ENCODE measurements at places on chromosomes 3 and 15.

GRCh38 chr3:40329071-40329470 is 19.6 kb downstream of the EIF1B start:
- DNase-seq, result no peak

DNA sequence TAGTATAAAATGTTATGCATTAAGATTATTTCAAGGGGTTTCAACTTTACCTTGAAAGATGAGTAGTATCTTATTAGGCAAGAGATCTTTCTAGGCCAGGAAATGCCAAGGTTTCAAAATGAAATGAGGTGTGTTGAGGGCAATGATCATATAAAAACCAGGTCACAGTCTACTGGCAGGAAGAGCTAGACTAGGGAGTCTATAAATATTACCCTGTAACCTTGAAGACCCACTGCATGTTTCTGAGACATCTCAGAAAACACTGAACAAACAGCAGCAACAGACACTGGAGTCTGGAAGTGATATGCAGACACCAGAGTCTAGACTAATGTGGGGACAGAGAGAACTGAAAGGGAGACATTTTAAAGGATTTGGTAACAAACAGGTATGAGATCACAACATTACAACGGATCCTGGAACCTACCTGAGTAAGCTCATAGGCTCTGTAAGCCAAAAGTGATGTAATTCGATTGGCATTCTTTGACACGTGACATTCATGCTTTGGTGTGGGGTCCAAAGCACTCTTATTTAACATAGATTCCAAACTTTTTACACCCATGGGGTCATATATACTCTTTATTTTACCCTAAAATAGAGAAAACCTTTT is 15.0 kb downstream of the TASOR start:
- no peak for DNase-seq

DNA sequence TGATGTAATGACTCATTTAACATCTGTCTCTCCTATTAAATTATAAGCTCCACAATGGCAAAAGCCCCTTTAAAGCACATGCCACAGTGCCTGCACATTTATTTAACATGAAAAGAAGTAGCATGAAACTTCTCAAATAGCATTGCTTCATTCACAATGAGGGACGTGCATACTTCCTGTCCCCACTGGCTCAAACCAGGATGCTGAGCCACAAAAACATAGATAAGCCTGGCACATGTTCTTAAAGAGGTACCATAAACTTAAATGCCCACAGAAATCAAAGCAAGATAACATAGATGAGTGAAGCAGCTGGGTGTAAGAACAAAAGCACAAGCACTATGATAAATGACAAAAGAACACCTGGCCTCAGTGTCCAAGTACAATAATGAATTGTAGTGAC is 3.8 kb downstream of the TP53BP1 start:
- DNase-seq, result no peak

DNA sequence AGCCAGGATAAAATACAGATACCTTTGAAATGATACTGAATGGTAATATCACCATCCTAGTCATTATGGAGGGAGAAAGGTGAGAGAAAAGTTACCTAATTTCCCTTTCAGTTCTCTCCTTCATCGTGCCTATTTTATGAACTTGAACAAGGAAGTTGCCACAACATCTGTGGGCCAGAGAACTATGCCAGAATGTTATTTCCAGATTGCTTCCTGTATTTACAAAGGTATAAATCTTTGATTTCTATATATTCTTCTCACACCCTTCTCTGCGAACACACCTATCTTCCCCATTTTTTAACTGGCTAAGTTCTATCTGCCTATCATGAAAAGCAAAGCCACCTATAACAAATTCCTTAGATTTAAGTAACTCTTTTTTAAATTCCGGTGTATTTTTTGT is 163.6 kb upstream of the GRM7 start:
- DNase-seq, result no peak

- DNase-seq, result peak; percentile 36
Observed at GRCh38 chr3:63588895-63589294, 63.6 kb upstream of the SNTN start.

DNA sequence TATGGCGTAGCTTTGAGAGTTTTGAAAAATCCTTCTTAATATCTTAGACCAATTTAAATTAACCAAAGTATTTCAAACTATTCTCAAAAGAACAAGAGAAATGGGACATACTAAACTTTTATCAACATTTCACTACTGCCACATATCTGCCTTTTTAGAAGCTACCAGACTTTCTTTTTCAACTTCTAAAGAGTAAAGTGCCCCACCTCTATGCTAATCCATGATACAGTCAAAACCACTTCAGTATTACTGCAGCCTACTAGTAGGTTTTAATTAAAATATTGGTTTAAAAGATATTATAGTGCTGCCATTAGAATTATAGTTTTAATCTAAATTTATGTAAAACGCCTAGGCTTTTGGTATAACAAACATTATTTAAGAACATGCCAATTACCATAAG is 15.1 kb downstream of the HERC1 start:
- DNase-seq, result no peak

DNA sequence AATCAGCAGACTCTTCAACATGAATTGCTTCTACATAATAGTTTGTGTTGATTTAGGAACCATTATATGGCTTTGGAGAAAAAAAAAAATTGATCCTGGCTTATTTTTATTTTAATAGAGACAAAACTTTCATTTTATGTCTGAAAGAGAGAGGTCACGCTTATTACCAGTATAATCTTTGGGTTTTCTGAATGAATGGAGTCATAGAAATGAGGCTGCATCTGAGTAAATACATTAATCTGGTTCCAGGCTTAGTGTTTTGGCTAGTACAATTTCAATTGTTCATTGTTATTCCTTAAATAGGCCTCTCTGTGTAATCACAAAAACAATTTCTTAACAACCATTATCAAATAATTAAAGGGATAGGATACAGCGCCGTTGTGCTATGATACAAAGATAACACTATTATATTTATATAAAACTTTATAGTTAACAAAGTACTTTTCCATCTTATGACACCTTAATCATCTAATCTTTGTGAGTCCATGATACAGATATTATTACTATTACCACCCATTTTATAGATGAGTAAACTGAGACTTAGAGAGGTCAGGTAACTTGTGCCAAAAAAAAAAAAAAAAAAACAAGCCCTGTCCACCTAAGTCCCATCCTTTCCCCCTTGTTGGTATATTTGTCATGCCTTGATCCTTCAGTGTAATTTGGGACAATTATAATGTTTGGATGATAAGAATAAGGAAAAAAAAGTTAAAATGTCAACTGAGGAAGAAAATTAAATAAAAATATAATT is 41.8 kb upstream of the GOLM2 start:
- no peak for DNase-seq

GRCh38 chr3:100971798-100972197 is 21.4 kb downstream of the ABI3BP start:
- no peak for DNase-seq

- no peak for DNase-seq
Observed at GRCh38 chr15:51121631-51122225, 27.0 kb upstream of the TNFAIP8L3 start.

DNA sequence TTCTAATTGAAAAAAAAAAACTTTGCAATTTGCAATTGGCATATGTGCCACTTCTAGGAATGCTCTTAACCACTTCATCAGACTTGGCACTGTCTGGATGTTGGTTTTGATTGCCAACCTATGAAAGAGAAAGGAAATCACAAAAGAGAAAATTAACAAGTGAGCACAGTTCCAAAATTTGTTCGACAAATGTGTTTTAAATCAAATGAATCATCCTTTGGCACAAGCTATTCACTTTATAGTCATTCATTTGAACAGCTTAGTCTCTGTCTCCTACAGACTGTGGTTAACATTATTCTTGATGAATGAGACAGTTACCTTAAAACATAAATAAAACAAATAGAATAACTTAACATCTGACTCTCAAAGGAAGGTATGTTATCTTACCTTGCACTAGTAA is 265.0 kb downstream of the EPHA3 start:
- DNase-seq, result no peak

- DNase-seq, result no peak
Observed at GRCh38 chr3:154598166-154598565, 168.2 kb upstream of the GPR149 start.

- no peak for DNase-seq
Observed at GRCh38 chr3:60079076-60079475, 1029.3 kb upstream of the CFAP20DC start.

DNA sequence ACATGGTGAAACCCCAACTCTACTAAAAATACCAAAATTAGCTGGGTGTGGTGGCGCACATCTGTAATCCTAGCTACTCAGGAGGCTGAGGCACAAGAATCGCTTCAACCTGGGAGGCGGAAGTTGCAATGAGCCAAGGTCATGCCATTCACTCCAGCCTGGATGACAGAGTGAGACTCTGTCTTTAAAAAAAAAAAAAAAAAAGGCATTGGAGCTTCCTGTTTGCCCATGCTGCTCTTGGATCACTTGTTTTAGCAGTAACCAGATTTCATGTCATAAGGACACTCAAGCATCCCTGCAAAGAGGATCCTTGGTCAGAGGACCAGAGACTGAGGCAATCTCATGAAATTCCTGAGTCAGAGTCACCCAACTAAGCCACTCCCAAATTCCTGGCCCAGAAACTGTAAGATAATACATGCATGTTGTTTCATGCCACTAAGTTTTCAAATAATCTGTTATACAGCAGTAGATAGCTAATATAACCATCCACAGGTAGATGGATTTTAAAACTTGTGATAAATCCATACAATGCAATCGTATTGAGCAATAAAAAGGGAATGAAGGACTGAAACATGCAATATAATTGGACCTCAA is 82.0 kb upstream of the XXYLT1 start:
- peak; percentile 26 for DNase-seq

DNA sequence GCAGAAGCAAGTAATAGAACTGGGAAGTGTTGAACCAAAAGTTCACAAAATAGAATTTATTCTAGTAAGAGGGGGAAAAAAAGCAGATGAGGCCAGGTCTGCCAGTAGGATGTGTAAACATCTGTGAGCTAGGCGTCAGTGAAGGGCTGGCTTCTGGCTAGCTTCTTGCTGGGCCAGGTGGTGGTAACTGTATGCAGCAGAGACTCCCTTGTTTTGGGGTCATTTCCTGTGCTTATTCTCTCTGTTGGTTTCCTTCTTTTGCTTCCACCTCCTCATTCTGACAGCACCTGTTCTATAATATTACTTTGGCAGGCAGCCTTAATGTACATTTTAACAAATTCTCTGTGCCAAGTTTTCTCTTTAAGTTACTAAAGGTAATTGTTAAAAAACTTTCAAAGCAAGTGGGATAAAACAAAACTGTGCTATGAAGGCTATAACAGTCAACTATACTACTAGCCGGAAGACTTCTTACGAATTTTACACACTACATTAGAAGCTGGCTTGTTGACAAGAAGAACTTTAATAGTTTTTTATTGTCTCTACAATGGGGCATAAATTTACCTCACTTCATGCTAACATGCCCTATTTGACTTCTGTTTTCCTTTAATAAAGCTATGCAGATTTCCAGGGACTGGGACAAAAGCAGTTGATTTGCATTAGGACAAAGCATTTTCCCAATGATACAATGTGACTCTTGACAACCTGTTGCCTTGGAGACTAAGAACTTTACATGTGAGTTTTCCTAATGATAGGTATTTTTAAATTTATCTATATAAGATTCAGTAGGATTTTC is 318.8 kb upstream of the NAALADL2 start:
- peak; percentile 44 for DNase-seq

- DNase-seq, result no peak
Observed at GRCh38 chr3:106640353-106640752, 736.9 kb upstream of the CCDC54 start.

GRCh38 chr3:31831591-31831990 is 149.5 kb downstream of the OSBPL10 start:
- DNase-seq, result no peak

GRCh38 chr3:129439226-129439816 is 427 bp downstream of the MBD4 start:
- peak; percentile 50 for DNase-seq

DNA sequence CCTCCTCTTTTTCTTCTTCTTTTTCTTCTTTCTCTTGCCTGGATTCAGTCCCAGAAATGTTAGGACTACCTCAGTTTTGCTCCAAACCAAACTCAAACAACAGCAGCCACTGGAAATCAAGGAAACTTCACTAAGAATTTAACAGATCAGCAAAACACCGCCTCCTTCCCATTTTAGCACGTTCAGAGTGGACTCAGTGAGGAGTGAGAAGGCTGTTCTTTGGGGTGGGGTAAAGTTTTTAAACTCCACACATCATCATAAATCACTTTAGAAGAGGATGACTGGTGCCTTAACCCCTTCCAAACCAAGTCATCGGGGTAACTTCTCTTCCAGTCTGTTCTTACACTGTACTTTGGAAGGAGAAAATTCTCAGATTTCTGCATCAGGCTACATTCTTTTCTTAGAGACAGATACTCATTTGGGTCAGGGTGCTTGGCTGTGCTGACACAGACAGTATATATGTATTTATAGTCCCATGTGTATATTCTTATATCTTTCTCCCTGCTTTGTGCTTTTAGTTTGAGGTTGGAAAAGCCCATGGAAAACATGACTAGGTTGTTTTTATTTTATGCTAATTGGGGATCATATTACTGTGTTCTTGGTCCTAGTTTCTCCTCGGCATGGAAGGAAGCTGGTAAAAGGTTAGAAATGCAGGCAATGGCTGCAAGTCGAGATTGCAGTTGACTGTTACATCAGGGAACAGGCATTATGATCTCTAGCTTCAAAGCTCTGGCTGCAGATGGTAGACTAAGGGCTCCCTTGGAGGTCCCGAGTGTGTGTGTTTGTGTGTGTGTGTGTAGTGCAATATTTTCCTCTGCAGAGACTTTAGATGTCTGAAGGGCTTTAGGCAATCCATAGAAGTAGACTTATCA is at the start of gene CCDC80:
TSS of gene CCDC80 (minus strand) at position 214 of the 872 bp plus-strand sequence. CDS start 1,238 bp downstream, outside the sequence.
- no peak for DNase-seq

GRCh38 chr15:67543348-67543718 is 830 bp downstream of the MAP2K5 start:
- peak; percentile 25 for DNase-seq

- DNase-seq, result no peak
Observed at GRCh38 chr3:139468399-139468798, 7.9 kb downstream of the RBP2 start.

DNA sequence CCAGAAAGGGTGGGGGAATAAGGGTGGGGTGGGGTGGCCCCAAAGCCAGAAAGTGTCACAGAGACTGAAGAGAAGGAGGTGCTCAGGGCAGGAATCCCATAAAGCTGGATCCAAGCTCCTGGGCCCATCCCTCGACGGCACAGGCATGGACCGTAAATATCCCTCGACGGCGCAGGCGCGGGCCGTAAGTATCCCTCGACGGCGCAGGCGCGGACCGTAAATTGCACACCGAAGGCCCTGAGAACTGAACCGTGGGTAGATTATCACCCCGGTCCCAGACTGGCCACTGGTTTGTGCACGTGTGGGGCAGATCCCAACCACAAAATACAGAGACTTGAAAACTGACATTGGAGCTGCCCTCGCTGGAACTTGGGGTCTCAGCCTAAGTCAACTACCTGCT is 41.3 kb upstream of the MUC4 start:
- DNase-seq, result no peak

- DNase-seq, result peak; percentile 61
Observed at GRCh38 chr3:171791692-171792076, 18.6 kb downstream of the PLD1 start.

DNA sequence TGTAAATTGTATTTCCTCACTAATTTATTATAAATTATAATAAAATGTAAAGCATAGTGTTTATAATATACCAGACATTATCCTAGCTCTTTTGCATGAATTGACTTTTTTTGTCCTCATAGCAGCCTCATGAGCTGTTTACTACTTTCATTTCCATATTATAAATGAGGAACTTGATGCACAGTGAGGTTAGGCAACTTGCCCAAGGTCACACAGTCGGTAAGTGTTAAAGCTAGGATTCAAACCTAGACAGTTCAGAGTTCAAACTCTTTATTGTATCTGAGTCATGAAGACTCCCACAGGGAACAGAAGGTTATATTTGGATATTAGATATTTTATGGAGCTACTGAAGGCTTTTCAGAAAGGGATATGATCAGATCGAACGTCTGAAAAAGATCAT is 322.2 kb upstream of the SATB1 start:
- no peak for DNase-seq

- DNase-seq, result peak; percentile 84
Observed at GRCh38 chr15:91706322-91707032, 147.0 kb upstream of the SLCO3A1 start.
